ENCODE measurements at places on chromosomes 3 and 15.

DNA sequence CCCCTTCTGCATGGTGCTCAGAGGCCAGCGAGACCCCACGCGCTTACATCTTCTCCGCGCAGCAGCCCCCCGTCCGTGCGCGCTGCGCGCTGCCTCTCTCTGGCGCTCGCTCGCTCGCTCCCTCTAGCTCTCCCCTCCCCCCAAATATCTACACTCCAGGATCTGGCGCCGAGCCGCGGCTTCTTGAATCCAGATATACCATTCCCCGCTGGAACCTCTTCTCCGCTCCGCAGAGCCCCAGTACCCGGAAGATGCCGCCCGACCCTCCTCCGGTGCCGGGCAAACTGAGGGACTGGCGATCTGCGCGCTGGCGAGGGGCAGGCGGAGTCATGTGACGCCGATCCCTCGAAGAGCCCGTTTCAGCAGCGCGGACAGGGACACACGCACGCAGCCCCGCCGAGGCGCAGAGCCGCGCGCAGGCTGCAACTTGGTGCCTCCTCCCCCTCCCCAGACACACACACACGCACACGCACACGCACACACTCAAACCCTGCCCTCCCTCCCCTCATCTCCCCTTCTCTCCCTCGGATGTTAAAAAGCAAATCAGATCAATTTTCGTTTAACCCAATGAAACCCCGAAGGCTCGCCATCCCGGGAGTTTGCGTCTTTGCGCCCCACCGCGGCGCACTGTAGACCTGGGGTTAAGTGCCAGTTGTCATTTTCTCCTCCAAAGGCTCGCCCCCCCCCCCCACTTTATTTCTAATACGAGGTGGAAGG, at the start of gene RASGRF1:
TSS of gene RASGRF1 (minus strand) at position 294 of the 717 bp plus-strand sequence. CDS start at position 12, 282 bp downstream.
- DNase-seq, result peak; percentile 25

GRCh38 chr3:142501004-142501926, 53.4 kb upstream of the XRN1 start:
- peak; percentile 2 for DNase-seq

DNA sequence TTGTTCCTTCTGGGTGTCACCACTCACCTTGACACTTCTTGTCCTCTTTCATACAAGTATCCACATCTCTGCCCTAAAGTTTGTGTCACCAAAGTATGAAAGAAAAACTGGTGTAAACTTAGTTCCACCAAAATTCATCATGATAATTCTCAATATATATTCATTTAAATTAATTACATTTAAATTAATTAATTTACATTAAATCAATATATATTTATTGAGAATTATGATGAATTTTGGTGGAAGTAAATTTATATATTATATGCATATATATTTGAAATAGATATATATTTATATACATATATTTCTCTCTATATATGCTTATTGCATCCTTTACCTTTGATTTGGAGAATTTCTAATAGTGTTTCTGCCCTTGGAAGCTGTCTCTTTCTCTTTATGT, 828.3 kb downstream of the PDCD6IP start:
- DNase-seq, result no peak

- DNase-seq, result no peak
These were observed 64.3 kb downstream of the NSUN3 start for GRCh38 chr3:94127115-94127514.
